ENCODE measurements at places on chromosomes 1 and 21.

- DNase-seq, result no peak
Observed at GRCh38 chr1:244297087-244297486, 154.6 kb downstream of the ADSS2 start.

DNA sequence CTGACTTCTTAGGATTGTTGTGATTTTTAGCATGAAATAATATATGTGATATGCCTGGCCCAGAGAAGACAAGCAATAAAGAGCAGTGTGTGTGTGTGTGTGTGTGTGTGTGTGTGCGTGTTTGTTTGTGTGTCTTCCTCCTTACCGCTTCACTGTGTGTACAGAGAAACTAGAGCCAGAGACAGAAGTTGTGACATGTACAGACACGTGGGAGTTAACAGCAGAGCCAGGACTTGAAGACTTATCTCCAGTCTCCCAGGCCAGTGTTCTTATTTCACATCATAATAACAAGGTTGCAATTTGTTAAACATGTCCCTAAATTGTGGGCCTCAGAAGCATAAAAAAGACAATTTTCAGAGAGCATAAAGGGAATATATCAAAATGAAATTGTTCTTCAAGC, 192.0 kb upstream of the JUN start:
- no peak for DNase-seq

GRCh38 chr1:179021873-179022272, 3.8 kb upstream of the FAM20B start:
- DNase-seq, result no peak

DNA sequence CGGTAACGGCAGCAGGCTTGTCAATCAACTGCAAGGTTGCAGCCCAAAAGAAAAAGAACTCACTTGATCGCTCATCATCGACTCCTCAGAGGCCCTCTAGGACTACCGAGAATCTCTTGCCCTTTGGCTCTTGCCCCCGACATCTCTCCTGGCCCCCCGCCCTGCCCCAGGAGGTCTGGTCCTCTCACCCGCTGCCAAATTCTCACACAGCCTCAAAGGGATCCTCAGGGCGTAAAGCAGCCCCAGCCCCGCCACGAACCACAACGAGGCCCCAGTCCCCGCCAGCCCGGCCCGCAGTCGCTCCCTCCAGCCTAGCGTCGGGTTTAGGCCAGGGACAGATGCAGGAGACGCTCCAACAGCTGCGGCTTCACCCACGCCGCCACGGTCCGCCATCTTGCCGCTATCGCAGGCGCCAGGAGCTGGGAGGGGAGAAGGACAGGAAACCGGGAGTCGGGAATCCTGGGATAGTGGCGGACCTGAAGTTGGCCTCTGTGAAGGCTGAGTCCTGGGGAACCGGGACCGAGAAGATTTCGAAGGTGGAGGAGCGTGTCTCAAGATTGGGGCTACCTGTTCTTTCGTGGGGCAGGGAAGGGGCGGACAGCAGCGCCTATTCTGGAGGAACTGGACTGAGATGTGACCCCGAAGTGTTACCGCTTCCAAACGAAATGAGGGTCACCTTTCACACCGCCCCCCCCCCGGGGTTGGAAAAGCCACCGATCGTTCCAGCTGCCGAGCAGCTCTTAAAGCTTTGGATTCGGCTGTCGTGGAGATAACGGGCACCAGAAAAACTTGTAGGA, at the start of gene ST7L:
TSS of gene ST7L (minus strand) at position 421 of the 797 bp plus-strand sequence. CDS start at position 393, 28 bp downstream.
- peak; percentile 31 for DNase-seq

GRCh38 chr1:66637146-66637545, 103.2 kb downstream of the SGIP1 start:
- DNase-seq, result no peak

- DNase-seq, result no peak
Observed at GRCh38 chr1:25662061-25662460, 45.5 kb downstream of the MAN1C1 start.

DNA sequence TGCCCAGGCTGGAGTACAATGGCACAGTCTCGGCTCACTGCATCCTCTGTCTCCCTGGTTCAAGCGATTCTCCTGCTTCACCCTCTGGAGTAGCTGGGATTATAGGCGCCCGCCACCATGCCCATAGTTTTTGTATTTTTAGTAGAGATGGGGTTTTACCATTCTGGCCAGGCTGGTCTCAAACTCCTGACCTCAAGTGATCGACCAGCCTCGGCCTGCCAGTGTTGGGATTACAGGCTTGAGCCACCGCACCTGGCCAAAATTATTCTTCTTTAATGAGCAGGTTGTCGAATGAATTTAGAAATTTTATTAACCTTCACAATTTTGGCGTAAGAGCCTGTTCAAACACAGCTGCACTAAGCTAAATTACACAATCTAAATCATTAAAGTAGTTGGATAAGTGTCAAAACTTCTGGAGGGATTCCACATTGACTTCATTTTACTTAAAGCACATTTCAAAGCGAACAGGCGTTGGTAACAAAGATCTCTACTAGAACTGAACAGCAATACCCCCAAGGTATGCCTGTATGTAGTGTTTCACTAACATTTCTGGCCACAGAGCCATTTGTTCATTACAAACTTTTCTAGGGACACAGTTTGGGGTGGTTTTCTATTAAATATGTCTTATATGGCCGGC, 5.2 kb upstream of the CTH start:
- no peak for DNase-seq

DNA sequence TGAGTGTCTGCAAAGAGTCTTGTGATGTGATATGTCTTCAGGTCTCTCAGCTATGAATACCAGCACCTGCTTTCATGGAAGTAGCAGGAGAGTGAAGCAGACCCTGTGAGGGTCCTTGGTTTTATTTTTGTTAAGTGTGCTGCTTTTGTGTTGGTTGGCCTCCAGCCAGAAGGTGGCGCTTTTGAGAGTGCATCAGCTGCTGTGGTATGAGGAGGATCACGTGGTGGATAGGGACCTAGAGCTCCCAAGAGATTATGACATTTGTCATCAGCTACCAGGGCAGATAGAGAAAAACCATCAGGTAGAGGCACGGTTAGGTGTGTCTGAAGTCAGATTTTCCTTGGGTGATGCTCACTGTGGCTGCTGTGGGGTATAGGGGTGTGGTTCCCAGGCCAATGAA, 1232.1 kb downstream of the MRPL39 start:
- DNase-seq, result no peak

- no peak for DNase-seq
Observed at GRCh38 chr1:228256626-228257375, 49.0 kb downstream of the OBSCN start.

DNA sequence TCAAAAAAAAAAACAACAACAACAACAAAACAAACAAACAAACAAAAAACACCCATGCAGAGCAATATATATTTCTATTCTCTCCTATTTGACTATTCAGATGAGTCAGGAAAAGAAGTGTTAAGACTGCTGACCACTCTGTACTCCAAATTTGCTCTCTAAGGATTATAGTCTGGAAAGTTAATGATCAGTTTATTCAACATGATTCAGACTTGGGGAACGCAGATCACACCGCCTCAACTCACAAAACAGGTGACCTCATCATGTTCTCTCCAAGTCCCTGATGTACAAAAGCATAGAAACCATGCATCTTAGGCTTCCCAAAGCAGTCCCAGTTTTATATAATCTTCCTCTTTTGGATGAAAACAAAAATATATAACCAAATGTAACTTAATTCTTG, 51.9 kb upstream of the PRRC2C start:
- no peak for DNase-seq

GRCh38 chr1:201258763-201259230, 24.5 kb upstream of the PKP1 start:
- no peak for DNase-seq

- DNase-seq, result no peak
Observed at GRCh38 chr1:165443539-165444311, 1.2 kb downstream of the RXRG start.

DNA sequence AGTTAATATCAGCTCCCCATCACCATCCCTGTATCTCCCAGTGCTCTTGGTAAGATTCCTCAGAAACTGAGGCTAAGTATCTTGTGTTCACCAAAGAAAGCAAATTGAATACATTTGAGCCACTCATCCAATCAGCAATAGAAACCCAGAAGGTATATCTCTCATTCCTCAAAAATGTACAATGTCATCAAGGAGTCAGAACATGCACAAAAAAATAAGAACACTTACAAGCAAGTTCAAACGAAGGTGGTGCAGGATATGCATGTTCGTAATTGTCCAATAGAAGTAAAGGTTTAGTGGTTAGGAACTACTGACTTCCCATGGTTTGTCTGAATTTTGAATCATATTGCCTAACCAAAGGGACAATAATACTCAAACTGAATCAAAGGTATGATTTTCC, 24.3 kb downstream of the RXRG start:
- DNase-seq, result no peak

Measured in stimulated activated CD8-positive, alpha-beta memory T cell treated with anti-CD3 and anti-CD28 coated beads, Interleukin-7, amount 100 ng/mL, for 1 hour (primary cell).